Activated naive CD4-positive, alpha-beta T cell treated with anti-CD3 and anti-CD28 coated beads, Interleukin-2, amount 10 ng/mL, durations not matched to agents 7 days and 5 days (primary cell): ENCODE measurements at places on chromosomes 1 and 21.

DNA sequence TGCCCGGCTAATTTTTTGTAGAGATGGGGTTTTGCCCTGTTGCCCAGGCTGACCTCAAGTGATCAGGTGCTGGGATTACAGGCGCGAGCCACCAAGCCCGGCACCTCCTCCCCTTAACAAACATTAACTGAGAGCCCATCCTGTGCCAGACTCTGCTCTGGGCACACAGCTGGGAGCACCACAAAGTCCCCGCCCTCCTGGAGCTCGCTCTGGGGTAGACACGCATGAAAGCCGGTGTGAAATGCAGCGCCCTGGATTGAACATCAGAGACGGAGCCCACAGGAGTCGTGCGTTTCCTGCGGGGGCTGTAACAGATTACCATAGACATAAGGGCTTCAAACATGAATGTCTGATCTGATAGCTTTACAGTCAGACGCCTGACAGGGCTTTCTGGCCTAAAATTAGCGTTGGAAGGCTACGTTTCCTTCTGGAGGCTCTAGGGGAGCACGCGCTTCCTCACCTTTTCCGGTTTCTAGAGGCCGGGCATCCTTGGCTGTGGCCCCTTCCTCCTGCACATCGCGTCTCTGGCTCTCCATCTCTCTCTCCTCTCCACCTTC lies 14.3 kb downstream of the SLC27A3 start:
- DNase-seq, result peak; percentile 35

GRCh38 chr1:41573785-41574713 lies 89.6 kb upstream of the EDN2 start:
- DNase-seq, result peak; percentile 91

- no peak for DNase-seq
Observed at GRCh38 chr21:42343963-42344510, 6.8 kb downstream of the TFF2 start.

- no peak for DNase-seq
Observed at GRCh38 chr1:160474392-160475242, 48.4 kb downstream of the SLAMF6 start.

DNA sequence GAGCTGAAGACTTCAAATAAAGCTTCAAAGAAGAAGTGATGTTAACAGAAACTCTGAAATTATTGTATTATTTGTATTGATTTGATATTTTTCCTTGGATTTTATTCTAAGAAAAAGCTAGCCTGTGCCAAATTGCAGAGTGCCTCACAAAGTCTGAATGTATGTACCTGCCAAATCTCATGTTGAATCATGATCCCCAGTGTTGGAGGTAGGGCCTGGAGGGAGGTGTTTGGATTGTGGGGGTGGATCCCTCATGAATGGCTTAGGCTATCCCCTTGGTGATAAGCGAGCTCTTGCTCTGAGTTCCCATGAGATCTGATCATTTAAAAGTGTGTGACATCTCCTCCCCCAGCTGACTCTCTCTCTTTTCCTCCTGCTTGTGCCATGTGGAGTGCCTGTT lies 43.6 kb downstream of the ACKR1 start:
- no peak for DNase-seq
